T-helper 17 cell (primary cell): ENCODE measurements at places on chromosomes 2 and 18. TPM values are rescaled to one million over a fixed set of nuclear protein-coding genes. Genes with fewer than 3 reads are reported as not detected.

The SLC4A5 gene
- total RNA-seq, result 9.1 TPM

The FNDC4 gene
- not detected for total RNA-seq

The CD8B2 gene
- not detected for total RNA-seq

The CNNM3 gene
- 39.5 TPM for total RNA-seq

The NCKAP5 gene
- not detected for total RNA-seq
